ENCODE measurements at places on chromosomes 4 and X.
A peak's percentile ranks its signal among the peaks of the same experiment; 100 is the strongest.

DNA sequence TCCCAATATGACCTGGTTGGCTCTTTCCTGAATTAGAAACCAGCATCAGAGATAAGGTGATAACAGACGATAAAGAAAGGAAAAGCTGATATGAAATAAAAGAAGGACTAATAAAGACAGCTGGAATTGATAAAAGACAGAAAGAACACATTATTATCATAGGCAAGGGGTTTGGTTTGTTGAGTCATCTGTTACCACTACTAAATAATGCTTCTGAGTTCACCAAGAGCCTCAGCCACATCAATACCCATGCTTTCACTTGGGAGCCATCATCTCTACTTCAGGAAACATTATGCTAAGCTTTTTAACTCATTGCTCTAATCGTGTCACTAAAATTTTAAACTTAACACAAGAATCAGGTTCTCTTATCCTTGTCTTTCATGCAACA lies 27.6 kb downstream of the ANXA5 start:
- no peak for DNase-seq

GRCh38 chrX:118627084-118627758 lies 100.2 kb upstream of the IL13RA1 start:
- DNase-seq, result no peak

GRCh38 chr4:82652062-82652461 lies 90.3 kb upstream of the TMEM150C start:
- no peak for DNase-seq

- no peak for DNase-seq
Observed at GRCh38 chr4:87185146-87185870, 35.1 kb downstream of the KLHL8 start.

GRCh38 chr4:186688150-186688943 lies 35.3 kb downstream of the FAT1 start:
- no peak for DNase-seq

DNA sequence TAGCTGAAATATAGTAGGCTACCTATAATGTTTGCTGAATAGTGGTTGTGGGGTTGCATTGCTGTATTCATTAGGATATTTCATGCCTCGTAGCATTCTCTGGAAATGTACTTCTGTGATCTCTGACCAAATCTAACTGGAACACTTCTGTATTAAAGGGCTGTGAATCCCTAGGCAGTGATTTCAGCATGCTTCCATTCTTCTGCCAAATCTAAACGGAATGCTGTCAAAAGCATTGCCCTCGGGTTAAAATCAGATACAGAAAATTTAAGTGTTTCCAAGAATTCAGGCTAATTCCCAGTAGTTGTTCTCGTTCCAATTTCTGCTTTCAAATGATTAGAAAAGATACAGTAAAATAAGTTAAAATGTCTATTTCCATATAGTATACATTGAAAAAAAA lies 1847.5 kb upstream of the IGFBP7 start:
- DNase-seq, result no peak

DNA sequence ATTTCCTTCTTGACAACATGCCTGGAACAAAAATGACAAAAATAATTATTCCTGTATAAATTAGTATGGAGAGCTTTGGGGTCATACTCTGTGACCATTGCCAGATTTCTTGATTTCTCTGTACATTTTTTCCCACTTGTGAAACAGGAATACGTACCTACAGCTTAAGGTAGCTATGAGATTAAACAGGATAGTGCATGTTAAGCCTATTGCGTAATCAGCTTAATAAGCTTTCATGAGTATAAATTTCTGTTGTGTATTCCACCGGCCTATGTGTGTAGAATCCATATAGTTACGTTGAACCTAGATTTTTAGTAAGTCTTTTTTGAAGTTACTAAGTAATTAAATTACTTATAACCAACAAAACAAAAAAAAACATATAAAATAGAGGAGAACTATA lies 334.9 kb downstream of the DCTD start:
- DNase-seq, result no peak

DNA sequence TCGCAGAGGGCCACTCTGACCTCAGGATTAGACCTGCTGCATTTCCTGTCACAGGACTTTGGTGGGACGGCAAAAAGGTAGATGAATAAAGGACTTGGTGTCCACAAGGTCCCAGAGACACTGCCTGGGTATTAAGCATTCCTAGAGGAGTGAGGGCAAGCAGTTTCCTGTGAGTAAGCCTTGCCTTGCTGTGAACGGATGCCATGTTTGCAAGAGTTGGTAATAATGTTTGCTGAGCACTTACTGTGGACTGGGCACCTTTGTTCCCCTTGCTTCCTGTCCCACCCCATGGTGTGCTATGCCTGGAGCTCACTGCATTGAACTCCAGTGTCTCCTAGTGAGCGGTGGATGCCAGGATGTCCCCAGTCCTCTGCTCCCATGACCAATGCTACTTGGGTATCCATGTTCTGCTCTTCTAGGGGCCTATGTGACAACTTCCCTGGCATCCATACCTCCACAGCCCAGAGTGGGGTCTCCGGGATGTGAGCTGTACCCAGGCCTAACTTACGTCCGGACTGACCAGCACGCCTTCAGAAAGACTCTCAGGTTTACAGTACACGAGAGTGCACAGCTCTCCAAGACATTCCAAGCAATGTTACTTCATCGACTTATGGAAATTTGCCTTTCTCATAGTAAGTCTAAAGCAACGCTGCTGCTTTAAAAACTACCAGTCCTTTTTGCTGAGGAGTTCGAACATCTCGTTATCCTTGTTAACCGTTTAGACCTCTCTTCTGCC lies 95.5 kb upstream of the MSX1 start:
- no peak for DNase-seq

GRCh38 chr4:177225605-177226004 lies 84.1 kb upstream of the NEIL3 start:
- no peak for DNase-seq

GRCh38 chrX:45421806-45422205 lies 221.1 kb upstream of the DIPK2B start:
- no peak for DNase-seq

DNA sequence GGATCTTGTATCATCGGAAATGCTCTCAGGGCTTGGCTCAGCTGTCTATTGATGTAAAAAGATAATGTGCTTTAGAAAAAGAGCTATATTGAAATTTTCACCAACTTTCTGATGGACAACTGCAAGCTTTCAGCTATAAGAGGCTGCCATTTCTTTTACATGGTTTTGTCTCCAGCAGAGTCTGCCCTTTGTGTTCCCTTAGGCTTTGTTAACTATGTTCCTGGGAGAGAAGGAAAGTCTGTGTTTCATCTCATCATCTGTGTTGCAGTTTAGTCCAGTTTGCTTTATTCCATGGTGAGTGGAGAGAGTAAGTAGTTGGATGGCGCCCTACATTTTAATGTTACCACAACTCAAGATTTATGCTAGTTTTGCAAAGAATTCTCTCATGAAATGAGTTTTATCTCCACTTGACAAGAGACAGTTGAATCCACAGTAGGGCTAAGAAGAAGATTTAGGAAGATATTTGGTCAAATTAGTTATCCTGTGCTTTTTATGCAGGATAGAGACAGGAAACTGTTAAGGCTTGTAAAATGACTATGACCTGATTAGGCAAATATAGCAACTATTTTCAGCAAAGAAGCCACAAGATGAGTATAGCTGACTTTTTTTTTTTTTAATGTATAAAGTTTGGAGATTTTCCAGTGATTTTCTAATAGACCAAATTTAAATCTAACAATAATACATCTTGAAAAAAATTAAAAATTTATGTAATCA lies 16.5 kb downstream of the SEPTIN11 start:
- no peak for DNase-seq

- DNase-seq, result no peak
Observed at GRCh38 chr4:33975995-33976394, 2268.3 kb downstream of the ARAP2 start.

- DNase-seq, result peak; percentile 93
Observed at GRCh38 chr4:74109116-74109869, 10.3 kb upstream of the CXCL2 start.

- DNase-seq, result no peak
Observed at GRCh38 chr4:139454111-139455045, at the start of gene RAB33B. RAB33B (plus strand) TSS chr4:139454121; CDS start chr4:139454196, 75 bp downstream.

DNA sequence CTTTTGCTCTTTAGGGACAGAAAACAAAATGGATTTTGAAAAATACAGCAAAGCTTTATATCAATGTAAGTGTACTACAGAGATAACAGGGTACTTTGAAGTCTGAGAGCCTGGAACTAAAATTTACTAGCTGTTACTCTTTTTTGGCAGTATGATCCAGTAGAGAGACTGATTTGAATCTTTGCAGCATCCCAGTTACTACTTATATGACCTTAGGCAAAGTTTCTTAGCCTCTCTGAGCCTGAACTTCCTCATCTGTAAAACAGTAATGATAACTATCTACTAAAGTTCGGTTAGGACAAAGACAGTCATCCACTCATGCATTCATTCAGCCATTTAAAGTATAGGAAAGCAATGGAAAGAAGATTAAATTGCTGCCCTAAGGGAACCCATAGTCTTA lies 10.1 kb downstream of the BRWD3 start:
- DNase-seq, result no peak

GRCh38 chrX:137041329-137041728 lies 7.5 kb upstream of the GPR101 start:
- no peak for DNase-seq

DNA sequence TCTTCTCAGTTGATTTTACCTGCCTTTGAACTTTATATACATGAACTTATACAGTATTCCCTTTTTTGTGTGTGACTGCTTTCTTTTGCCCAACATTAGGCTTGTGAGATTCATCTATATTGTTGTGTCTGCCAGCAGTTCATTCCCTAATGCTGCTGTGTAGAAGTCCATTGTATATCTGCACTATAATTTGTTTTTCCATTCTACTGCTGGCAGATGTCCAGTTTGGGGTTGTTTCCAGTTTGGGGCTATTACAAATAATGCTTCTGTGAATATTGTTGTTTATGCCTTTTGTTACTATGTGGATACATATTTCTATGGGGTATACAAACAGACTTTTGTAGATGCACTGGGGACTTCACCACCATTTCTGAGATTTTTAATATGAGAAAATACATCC lies 268.4 kb downstream of the DCTD start:
- no peak for DNase-seq

GRCh38 chr4:52248820-52249219 lies 197.7 kb downstream of the SPATA18 start:
- no peak for DNase-seq

- no peak for DNase-seq
Observed at GRCh38 chrX:2458309-2458708, 42.5 kb downstream of the DHRSX start.

GRCh38 chr4:176611951-176612350 lies 180.8 kb downstream of the VEGFC start:
- no peak for DNase-seq

GRCh38 chr4:177302371-177303100 lies 7.1 kb upstream of the NEIL3 start:
- no peak for DNase-seq

DNA sequence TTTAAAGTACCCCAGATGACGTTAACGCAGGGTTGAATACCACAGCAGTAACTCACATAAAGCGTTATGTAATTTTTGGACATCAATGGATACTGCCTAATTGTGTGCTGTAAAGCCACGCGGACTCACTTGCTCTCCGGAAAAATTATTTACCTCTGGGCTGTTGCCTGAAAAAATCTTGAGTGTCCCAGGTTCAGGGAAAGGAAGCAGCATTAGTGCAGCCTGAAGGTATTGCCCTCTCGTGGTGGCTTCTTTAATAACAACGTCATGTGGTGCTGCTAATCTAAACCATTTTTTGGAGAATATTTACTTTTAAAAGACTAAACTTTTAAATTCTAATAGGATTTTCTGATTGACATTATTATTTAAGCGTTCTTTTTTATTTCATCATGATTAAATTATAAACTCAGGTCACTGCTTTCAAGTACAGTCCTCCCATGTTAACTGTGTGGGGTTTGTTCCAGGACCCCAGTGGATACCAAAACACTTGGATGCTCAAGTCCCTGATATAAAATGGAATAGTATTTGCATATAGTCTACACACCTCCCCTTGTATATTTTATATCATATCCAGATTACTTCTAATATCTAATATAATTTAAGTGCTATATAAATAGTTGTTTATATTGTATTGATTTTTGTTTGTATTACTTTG lies 384.8 kb downstream of the FAM133A start:
- no peak for DNase-seq

- DNase-seq, result no peak
Observed at GRCh38 chr4:153458969-153459368, 7.2 kb upstream of the TMEM131L start.

GRCh38 chr4:159547645-159548308 lies 444.9 kb downstream of the RAPGEF2 start:
- no peak for DNase-seq

DNA sequence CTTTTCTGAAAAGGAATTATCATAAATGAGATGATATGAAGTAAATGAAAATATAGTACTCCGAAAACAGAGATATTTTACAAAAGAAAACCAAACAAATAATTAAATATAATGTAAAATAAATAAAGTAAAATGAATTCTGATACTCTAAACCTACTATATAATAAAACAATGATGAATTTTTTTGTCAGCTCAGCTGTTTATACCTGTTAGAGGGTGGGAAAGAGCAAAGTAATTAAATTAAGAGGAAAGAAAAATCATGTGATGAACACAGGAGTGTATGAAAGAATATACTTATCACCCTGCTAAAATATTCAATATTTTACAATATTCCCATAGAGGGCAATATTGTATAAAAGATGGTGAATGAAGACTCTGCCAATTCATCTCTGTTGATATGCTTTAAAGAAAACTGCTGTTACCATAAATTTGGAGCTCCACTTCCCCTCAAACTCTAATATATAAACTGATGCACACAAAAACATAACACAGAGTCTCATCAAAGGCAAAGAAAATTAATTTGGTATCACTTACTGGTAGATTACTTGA lies 6.5 kb upstream of the NDST4 start:
- no peak for DNase-seq
